ENCODE measurements at places on chromosomes 3 and 15.
A peak's percentile ranks its signal among the peaks of the same experiment; 100 is the strongest.

DNA sequence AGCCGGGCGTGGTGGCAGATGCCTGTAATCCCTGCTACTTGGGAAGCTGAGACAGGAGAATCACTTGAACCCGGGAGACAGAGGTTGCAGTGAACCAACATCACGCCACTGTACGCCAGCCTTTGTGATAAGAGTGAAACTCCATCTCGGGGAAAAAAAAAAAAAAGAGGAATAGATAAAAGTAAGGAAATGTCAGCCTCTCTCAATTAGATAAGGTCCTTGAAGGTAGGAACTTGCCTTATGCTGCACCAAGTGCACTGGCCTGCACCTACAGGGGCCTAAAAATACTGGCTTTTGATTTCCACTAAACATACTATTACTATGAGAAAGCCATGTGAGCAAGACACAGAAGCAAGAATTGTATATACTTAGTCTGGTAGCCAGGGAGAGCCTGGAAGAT is 7.1 kb downstream of the RAF1 start:
- no peak for DNase-seq

DNA sequence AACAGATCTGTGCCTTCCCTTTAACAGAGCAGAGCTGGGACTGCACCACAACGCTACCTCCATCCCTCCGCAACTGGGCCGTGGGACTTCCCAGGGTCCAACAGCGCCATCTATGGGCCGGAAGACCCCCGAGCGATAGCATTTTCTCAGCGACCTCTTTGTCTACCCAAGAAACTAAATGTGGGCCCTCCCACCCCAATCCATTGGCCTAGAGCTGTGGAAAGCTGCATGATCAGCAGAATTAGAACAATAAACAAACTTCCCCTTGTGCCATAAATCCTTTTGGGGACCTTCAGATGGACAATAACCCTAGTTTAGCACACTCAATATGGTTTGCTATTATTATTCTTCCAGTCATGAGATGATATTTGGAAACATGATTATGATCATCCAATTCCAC is 74.8 kb upstream of the NTRK3 start:
- DNase-seq: peak; percentile 11

DNA sequence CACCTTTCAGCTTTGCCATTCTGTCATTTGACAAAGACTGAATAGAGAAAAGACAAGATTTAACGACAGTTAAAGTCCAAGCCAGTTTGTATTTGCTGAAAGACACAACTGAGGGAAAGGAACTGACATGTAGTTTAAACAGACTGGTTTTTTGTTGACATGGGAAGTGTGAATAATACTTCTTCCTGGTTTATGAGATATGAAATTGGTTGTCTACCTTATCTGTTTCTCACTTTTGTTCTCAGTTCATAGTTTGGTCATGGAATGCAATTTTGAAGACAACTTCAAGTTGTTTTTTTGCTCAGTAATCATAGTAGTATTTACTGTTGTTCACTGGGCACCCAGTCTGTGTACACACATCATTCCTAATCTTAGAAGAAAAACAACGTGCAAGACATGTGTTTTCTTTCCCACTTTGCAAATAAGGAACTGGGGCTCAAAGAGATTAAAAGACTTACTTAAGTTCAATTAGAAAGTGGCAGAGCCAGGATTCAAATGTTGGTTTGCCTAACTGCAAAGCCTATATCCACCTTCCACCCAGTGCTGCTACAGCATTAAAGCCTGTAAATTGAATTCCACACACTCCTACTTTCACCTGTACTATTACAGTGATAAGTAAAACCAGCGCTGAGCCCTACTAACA is 103.5 kb downstream of the LPP start:
- DNase-seq: no peak

DNA sequence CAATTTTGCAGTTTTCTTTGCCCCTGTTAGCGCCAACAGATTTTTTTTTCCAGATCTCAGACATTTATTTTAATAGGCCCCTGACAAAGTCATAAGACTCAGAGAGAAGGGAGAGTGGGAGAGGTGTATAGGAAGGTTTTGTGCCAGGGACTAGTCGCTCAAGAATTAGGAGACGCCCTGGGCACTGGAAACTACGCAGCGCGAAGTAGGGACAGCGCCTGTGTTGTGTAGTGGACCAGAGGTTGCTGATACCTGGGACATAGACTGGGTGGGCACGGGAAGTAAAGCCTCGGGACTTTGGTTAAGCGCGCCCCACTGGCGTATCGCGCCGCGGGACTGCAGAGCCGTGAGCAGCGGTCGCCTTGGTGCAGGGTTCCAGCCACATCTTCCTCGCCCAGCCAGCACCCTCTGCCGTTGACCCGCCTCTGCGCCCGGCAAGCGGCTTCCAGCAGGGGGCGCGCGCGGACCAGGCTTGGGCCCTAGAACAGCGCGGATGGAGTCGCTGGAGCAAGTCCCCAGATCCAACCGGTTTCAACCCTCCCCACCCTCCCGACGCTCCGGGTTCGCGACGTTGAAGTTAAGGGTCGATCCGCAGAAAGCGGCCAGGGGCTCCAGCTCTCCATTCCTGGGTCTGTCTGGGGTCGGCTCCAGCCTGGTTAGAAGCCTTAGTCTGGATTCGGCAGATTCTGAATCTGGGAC is 3.0 kb upstream of the ISLR2 start:
- DNase-seq: peak; percentile 90

GRCh38 chr3:46578973-46579755 is 13.1 kb upstream of the LRRC2 start:
- no peak for DNase-seq

DNA sequence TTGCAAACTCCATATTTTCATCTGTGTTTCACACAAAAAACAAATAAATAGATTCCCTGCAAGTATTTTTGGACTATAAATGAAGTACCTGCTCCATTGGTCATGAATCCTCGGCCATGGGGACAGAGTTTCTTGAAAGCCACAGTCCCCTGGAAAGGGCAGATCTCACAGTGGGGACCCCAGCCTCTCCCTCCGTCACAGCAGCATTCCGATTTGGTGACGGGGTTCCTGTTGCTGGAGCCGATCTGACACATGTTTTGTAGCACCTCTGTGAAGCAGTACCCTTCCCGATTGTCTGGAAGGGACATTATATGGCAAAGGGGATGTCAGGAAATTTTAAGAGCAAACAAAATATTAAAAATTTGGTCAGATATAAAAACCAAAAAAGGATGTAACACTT is 96.2 kb downstream of the DUT start:
- DNase-seq: no peak

DNA sequence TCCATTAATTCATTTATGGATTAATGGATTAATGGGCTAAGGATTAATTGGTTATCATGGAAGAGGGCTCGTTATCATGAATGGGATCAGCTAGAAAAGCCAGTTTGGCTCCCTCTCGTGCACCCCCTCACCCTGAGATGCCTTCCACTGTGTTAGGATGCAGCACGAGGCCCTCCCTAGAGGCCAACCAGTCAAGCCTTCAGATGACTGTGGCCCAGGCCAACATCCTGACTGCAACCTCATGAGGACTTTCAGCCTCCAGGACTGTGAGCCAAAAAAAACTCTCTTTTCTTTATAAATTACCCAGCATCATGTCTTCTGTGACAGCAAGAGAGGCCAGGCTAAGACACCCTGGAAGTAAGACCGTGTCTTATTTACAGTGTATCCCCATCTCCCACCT is 9.0 kb downstream of the EFCAB12 start:
- no peak for DNase-seq

DNA sequence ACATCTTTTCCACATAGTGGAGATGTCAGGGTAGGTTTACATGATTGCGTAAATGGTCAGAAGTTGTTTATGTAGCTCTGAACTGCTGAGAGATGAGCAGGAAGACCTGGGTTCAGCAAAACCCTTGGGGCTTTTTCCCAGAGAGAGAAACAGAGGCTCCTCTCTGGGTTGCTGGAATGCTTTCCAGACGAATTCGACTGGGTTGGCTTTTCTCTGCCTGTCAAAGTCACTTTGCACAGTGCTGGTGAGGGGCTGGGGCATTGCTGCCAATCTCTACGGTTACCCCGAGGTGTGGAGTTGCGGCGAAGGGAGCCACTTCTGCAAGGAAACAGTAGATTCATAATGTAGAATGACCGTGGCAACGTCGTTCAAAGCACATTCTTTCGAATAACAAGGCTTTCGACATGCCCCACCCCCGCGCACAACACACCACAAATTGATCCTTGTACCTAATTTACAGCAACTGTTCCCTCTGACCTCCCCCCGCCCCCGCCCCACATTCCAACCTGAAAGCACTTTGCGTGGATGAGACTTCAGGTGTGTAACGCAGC is 950 bp upstream of the CNTN4 start:
- peak; percentile 39 for DNase-seq

- DNase-seq: peak; percentile 10
Measured at GRCh38 chr3:108552267-108553159, 36.7 kb downstream of the CIP2A start.

DNA sequence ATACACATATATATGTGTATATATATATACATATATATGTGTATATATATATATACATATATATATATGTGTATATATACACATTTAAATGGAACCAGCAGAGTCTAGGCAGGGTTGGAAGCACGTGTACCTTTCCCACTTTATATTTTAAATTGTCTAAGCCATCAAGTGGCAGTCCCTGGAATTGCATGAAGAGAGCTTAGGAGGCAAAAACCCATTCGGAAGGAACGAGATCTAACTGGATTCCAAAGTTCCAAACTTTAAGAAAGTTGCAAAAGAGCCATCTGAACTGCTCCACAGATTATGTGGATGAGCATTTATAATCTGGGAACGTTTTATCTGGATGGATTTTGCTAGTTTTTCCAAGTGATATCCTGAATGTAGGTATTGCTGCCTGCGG is 186.5 kb downstream of the FOXP1 start:
- DNase-seq: peak; percentile 59

DNA sequence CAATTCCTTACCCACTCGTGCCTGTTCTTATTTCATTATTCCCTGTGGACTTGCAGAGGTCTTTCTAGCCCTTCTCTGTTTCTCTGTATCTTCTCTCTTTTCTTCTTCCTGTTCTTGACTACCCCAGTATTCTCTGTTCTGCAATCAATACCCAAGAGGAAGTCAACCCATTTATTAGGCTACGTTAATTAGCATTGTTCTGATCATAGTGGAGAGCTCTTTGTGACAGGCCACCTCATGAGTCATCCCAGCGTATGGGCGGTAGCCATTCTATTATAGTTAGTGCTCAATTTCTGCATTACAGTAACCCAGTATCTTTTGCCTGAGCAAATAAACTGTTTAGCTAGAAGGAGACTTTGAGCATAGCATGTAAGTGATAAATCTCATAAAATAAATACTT is 259.5 kb upstream of the GRM7 start:
- DNase-seq: no peak

DNA sequence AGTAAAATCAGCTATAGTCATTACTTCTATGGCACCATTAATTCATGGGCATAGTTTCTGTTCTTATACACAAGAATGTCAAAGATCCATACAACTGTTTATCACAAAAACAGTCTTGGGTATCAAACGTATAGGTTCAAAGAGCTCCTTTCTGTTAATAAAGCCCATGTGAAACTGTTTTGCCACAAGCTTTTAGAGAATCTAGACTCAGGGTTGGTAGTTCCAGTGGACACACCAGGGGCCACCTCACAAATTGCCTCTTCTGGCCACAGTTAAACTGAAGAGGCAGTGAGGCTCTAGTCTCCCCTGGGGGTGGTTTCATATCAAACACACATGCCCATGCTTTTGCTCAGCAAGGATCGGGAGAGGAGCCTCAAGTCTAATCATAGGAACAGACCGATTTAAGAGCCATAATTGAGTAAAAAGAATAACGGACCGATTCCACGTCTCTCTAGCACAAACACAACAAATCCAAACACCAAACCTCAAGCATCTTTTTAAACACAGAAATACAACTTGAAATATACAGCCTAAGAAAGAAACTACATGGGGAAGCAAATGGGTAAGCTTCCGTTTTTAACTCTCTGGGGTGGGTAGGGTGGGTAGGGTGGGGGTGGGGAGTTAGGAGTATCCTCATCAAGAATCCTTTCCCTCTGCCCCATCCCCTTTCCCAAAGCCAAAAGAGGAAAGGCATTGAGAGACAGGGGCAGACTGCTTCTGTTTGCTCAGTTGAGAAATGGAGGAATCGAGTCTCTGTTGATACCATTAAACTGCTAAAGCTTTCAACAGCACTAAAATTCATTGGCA is 443.3 kb downstream of the MAGI1 start:
- DNase-seq: no peak

DNA sequence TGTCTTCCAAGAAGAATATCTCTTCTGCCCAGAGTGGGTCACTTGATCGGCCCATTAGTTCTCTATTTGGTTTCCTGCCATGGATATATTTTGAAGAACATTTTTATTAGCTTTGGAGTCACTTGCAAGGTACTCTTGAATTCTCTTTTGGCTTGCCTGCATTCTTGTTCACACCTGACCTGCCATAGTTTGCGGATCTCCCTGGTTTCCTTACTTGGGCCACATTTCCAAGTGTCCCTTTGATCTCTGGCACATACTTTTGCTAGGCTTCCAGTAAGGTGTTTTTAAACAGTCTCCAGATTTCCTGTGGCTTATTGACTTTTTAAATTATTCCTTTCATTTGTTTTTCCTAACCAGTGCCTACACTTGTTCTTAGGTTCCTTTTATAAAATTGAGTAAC is 488.5 kb upstream of the MDFIC2 start:
- no peak for DNase-seq
